ENCODE measurements at places on chromosomes 12 and 14.

- no peak for DNase-seq
Observed at GRCh38 chr12:21561158-21561557, 35.1 kb downstream of the SPX start.

GRCh38 chr14:94787092-94787491, 17.2 kb upstream of the GSC start:
- no peak for DNase-seq

DNA sequence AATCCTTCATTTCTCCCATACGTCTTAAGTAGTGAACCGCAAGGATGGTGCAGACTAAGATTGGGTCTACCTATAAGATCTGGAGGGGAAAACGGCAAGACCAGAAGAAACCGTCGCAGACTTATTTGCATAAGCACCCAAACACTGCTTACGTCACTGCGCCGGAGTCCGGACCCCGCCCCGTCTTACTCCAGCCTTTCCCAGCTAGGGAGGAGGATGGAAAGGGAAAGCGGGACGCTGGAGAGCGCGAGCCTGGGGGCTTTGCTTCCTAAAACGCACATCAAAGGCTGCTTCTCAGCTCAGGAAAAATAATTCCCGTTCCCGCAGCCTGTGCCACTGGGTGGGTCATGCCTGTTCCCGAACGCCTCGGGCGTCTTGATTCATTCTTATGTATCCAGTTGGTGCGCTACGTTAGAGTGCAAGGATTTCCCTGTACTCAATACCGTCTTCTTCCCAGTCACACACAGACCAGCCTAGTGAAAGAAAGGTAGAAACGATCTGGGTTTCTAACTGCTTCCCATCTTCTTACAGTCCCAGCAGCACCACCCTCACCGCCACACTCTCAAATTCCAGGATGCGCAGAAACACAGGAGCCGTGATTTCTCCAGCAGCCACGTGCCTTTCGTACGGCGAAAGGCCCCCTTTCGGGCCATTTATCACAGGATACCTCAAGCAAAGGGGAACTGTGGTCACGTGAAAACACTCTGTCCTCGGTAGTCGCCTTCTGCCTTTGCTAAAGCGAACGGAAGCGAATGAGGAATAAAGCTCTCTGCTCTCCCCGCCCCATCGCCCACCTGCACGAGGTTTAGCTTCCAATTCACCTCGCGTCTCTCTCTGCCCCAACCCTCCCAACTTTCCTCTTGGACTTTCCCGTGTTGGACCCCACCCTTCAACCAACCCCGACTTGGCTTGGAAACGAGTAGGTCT, 1.1 kb downstream of the SLC6A15 start:
- no peak for DNase-seq

GRCh38 chr12:67457778-67458665, 188.9 kb downstream of the CAND1 start:
- DNase-seq = no peak

GRCh38 chr14:75050852-75051555, at the start of gene MLH3:
MLH3 (minus strand) TSS chr14:75051467; CDS start chr14:75049655, 1,812 bp downstream.
- peak; percentile 78 for DNase-seq

GRCh38 chr12:104358353-104359003, 54.9 kb downstream of the EID3 start:
- DNase-seq = peak; percentile 45

- no peak for DNase-seq
Observed at GRCh38 chr12:70241845-70242244, 1.4 kb upstream of the CNOT2 start.

DNA sequence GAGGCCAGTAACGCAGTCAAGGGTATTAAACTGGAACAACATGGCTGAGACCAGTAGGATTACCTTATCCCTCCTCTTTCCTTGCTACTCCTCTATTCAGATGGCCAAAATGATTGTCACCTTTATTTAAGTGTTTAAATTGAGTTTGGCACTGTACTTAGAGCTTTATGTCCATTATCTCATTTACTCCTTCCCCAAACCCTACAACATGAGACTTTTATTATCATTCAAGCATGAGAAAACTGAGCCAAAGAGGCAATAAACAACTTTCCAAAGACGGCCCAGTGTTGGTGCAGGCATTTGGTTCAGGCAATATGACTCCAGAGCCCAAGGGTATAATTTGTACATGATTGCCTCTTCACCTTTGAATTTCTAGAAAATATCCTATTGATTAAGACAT, 370.9 kb upstream of the KITLG start:
- DNase-seq = no peak

GRCh38 chr12:132222096-132222807, 78.0 kb downstream of the NOC4L start:
- DNase-seq = peak; percentile 48

GRCh38 chr14:32303865-32304264, 25.2 kb upstream of the AKAP6 start:
- DNase-seq = no peak

- DNase-seq = no peak
Observed at GRCh38 chr12:13027032-13027431, 17.1 kb upstream of the FAM234B start.

GRCh38 chr12:105616971-105617540, 286.6 kb downstream of the C12orf75 start:
- DNase-seq = no peak

DNA sequence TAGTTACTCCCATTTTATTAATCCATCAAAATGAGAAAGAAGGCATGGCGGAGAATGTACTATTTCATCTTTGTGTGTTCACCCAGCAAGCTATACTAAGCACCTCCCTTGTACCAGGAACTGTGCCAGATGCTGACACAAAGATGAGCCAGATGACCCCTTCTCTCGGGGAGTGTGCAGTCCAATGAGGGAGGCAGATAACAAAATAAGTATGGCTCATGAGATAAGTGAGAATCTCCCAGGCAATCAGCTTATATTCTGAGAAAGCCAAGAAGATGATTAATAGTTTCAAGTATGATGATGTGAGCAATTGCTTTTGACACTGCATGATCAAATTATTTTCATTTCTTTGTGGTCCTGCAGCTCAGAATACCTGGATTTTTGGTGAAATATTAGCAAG, 1.3 kb upstream of the TMEM233 start:
- no peak for DNase-seq

DNA sequence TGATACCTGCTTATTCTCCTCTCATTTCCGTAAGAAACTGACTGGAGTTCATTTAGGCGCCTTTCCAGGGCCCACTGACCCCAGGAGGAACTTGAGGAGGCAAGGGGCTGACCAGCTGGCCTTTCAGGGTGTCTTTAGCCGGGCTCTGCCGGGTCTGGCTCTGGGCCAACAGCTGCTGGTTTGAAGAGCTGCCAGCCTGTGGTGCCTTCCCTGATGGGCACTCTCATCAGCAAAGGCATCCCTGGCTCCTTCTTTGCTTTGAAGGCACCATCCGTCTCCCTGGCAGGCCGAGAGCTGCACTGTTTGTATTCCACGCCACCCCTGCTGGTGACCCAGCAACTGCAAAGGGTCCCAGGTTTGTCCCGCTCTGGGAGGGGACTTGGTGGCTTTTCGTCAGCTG, 42.0 kb downstream of the IQSEC3 start:
- no peak for DNase-seq

- no peak for DNase-seq
Observed at GRCh38 chr12:1580526-1580925, 13.9 kb downstream of the FBXL14 start.

DNA sequence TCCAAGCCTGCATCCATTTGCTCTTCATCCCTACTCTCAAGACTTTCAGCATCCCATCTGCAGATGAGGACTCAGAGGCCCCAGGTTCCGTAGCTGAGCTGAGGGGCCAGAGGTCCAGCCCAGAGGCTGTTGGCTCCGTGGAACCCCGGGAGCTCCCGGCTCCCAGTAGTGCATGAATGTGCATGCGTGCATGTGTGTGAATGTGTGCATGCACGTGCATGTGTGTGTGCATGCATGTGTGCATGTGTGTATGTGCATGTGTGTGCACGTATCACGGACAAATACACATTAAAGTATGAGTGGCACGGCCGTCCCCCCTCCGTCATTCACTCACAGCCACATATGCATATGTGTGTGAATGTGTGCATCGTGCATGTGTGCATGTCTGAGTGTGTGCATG, 149.9 kb downstream of the KIF26A start:
- no peak for DNase-seq

DNA sequence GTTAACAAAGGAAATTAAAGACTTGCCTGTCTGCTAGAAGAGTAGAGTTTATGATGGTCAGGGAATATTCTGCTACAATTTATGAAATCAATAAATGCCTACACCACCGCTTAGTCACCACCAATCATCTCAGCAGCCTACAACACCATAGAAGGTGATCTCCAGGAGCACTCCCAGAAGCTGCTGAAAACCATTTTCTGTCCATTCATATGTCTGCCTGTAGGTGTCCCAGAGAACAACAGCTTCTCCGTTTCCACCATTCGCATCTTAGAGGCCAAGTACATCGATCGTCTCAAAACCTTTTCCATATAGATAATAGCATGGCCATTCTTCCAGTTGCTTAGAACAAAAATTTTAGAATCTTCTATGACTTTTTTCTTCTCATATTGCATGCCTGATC, 303.4 kb downstream of the KCNC2 start:
- DNase-seq = no peak

DNA sequence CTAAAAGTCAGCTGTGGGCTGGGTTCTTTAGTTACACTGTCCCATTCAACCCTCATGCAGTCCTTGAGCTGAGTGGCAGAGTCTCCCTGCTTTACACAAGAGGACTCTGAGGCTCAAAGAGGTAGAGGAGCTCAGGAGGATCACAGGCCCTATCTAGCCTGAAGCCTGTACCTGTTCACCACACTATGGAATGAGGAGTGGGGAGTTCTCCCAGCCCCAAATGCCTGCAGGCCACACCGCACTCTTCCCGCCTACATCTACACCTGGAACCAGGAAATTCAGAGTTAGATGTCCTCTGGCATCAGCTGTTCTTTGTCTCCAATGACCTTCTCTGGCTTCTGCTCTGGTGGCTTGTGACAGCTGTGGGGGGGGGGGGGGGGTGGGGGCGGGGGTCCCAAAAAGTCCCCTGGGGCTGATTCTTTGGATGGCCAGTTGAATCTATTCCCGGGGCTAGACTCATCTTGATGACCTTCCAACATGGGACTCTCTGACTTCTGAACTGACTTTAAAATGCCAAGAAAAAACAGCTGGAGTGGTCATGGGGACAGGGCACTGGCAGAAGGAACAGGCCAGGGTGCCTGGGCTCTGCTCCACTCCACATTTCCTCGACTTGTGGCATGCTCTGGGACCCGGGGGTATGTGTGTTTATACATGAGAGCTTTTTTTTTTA, 30.6 kb downstream of the RIN3 start:
- DNase-seq = no peak

DNA sequence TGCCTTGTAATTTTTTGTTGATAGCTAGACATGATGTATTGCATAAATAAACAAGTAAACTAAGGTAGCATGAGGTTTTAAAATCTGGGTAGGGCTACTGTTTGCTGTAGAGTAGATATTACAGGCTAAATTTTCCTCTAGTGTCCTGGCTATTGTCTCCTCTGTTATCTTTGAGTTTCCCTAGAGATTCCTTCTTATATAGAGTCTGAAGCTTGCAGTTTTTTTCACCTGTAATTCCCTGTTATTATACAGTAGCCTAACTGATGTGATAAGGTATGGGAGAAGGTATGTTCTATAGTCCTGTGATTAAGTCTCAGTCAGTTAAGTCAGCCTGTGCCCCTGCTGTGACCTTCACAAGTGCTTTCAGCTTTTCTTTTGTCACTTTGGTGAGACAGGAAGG, 9.5 kb downstream of the ETFBKMT start:
- no peak for DNase-seq

DNA sequence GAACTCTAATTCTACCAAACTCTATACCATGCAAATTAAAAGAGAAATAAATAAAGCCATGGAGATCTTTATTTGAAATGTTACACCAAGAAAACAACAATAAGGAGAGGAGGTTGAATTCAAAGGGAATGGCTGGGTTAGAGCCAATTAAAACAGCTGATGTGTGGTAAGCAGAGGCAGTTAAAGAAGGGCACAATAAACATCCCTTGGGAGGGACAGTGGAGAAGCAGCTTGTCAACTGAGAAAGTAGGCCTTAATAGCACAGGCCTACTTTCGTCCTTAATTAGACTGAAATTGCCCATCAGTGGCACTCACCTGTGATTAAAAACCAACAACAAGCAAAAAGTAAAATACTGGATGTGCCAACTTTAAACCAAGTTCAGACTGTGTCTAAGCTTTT, 16.3 kb upstream of the NAV3 start:
- DNase-seq = no peak

DNA sequence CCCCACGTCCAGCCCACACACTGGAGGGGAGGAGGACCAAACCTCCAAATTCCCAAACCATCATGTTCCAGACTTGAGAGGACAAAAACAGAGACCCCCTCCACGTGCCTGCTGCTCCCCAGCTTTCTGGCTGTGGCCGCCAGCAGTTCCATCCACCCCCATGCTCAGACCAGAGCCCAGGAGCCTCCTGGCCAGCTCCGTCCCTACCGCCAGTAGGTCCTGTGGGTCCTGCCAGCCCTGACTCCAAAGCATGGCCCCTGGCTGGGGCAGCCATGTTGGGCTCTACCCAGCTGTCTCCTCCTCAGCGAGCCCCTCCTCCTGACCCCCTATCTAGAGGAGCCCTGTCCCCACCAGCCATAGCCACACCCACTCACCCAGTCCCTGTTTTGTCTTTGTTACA, 227.3 kb upstream of the RTL1 start:
- DNase-seq = no peak

DNA sequence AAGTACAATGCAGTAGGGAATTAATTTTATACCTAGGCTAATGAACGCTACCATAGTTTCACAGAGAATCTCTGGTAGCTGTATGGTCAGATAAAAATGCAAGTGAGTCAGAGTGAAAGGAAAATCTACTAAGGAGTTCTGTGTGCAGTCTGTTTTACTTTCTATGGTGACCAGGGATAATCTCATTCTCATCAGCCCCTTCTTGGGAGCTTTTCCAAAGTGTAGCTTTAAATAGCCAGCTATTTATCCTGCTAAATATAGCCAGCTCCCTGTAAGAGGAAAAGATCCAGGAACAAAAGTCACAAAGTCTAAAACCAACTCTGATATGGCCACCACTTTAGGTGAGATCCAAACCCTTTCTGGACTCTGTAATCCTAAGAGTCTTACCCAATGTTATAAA, 75.5 kb downstream of the TMEM116 start:
- no peak for DNase-seq

- DNase-seq = no peak
Observed at GRCh38 chr12:18898470-18898869, 160.6 kb downstream of the CAPZA3 start.

DNA sequence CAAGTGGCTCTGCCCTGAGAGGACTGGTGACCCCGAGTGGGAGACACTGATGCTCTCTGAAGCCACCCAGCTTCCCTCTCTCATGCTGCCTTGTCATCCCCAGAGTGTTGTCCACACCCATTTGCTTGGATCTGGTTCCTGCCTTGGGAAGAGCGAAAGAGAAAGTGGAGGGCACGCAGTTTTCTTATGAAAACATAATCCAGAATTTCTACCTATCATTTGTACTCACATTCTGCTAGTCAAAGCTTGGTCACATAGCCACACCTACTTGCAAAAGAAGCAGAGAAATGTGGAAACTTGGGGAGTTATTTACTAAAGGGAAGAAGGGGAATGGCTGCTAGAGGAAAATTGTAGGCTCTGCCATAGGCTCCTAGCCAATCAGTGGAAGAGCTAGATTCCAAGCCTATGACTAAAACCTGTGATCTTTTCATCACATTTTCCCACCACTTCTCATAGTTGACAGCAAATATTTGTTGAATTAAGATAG, 326.3 kb downstream of the ZFP36L1 start:
- DNase-seq = no peak
